Liver (tissue), 10 donors: ENCODE measurements at places on chromosomes 3 and 15.

DNA sequence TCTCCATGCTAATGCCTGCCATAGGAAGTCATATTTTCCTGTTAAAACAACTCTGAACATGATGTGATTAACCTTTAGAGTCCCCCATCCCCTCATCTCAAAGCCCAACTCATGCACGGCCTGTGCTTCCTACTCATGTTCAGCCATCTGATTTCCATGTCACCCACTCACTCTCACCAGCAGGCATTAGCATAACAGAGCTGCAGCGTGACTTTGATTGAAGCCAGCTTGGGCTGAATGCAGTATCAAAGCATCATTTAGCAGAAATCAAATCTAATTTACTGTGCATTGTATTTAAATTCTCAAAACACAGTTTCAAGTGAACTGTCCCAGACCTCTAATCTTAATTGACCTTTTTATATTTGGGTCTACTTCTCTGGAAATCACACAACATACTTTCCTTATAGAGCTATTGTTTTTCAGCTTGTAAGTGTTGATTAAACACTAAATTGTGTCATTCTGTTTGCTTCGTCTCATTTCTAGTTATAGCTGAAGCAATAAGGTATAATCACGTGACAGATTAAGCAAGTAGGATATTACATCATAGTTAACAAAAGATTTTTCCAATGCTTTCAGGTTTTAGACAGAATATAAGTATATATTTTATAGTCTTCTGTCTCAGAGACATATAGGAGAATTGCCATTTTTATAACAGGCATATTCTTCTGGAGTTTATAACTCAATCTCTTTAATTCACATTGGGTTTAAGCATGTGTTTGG is 501.5 kb downstream of the ROBO2 start:
- no peak for DNase-seq

GRCh38 chr3:98811048-98811447 is 47.9 kb downstream of the ST3GAL6 start:
- DNase-seq = no peak

- no peak for DNase-seq
These were observed 15.6 kb downstream of the THBS1 start for GRCh38 chr15:39596358-39597051.

- DNase-seq = no peak
These were observed 130.6 kb downstream of the MBNL1 start for GRCh38 chr3:152399374-152399773.

GRCh38 chr3:107877936-107878335 is 212.9 kb downstream of the CD47 start:
- no peak for DNase-seq

GRCh38 chr3:71512544-71512943 is 71.0 kb downstream of the FOXP1 start:
- DNase-seq = no peak

GRCh38 chr3:12961007-12961696 is 112.1 kb downstream of the IQSEC1 start:
- no peak for DNase-seq

DNA sequence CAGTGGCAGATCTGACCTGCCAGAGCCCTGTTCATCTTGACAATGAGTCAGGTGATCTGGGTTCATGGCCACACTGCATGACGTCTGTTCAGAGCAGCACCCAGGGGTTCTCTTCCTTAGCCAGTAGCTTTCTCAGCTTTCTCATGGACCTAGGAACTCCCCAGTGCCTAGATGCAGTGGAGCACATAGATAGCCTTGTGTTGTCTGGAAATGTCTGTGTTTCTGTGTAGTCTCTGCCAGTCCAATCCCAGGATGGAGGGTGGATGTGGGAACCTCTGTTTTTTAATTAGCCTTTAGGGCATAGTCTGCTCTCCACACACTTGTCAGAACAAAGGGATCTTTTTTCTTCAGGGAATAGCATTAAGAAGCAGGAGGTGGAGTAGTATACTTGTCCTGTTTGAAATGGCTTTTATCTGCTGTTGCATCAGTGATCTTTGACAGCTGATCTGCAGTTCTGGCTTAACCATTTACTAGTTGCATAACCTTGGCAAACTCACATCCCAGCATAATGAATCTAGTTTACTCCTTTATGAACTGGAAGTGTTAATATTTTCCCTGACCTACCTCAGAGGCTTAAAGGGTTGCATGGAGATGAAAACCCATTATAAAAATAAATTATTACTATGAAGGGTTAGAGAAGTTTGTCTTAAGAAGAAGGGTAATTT is 16.1 kb upstream of the CACNA1D start:
- DNase-seq = no peak

- DNase-seq = peak; percentile 45
These were observed 64.6 kb downstream of the CYP11A1 start for GRCh38 chr15:74302821-74303359.

- no peak for DNase-seq
These were observed 45.9 kb downstream of the CHAC1 start for GRCh38 chr15:40999190-40999589.

- no peak for DNase-seq
These were observed 30.4 kb downstream of the PSTPIP1 start for GRCh38 chr15:77025083-77025901.

DNA sequence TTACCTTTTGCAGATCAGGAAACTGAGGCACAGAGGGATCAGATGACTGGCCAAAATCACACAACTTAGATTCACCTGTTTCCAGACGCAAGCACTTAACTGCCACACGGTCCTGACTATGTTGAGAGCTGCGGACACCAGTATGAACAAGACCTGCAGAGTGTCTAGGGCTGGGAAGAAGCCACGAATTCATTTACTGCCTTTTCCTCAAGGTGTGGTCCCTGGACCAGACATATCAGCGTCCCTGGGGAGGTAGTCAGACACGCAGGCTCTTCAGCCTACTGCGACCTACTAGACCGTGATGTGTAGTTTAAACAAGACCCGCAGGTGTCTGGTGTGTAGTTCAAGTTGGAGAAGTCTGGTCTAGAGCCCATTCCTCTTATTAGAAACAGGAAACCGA is 541 bp upstream of the SLC6A11 start:
- DNase-seq = no peak

- DNase-seq = no peak
These were observed 38.8 kb upstream of the MLF1 start for GRCh38 chr3:158532099-158532734.

GRCh38 chr3:51343918-51344687 is 41.0 kb upstream of the MANF start:
- DNase-seq = peak; percentile 27

GRCh38 chr3:156763931-156764720 is 62.0 kb upstream of the LEKR1 start:
- no peak for DNase-seq

- DNase-seq = no peak
These were observed 24.9 kb downstream of the SLCO2A1 start for GRCh38 chr3:134004841-134005240.

DNA sequence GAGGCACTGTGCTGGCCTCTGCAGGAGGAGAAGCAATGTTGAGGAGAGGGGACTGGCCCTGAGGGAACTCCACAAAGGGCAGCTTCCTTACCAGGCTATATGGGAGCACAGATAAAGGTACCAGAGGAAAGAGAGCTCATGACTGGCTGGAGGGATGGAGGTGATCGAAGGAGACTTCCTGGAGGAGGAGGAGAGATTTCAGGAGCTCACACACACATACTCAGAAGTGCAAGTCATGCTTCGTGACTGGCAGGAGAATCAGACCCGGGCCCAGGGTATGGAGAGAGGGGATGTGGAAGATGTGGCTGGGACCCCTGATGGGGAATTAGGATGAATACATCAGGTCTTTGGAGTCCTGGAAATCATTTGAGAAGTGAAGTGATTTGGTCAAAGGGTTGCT is 85.4 kb downstream of the ABHD5 start:
- DNase-seq = no peak

GRCh38 chr15:40409366-40409765 is 3.8 kb downstream of the IVD start:
- DNase-seq = no peak

GRCh38 chr15:101320501-101321052 is 25.5 kb upstream of the SNRPA1 start:
- no peak for DNase-seq

- DNase-seq = no peak
These were observed 301.3 kb downstream of the ZNF385D start for GRCh38 chr3:21449738-21450137.

GRCh38 chr3:60703956-60704736 is 547.1 kb downstream of the FHIT start:
- DNase-seq = no peak

DNA sequence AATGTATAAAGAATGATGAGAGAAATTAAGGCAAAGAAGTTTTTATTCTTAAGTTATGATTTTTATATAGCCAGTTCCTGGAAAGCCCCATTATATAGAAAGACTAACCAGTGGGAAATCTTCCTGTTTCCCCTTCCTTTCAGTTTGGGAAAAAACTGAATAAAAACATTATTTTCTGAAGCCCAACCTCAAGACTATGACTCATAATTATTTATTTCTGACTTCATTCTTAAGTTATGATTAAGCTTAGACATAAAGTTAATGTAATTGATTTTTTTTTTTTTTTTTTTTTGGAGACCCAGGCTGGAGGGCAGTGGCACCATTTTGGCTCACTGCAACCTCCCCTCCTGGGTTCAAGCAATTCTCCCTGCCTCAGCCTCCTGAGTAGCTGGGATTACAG is 55.8 kb downstream of the TRPC1 start:
- DNase-seq = no peak

- no peak for DNase-seq
These were observed 52.0 kb upstream of the LRIG1 start for GRCh38 chr3:66552846-66553245.

- no peak for DNase-seq
These were observed 105.0 kb upstream of the P2RY1 start for GRCh38 chr3:152729906-152730305.

DNA sequence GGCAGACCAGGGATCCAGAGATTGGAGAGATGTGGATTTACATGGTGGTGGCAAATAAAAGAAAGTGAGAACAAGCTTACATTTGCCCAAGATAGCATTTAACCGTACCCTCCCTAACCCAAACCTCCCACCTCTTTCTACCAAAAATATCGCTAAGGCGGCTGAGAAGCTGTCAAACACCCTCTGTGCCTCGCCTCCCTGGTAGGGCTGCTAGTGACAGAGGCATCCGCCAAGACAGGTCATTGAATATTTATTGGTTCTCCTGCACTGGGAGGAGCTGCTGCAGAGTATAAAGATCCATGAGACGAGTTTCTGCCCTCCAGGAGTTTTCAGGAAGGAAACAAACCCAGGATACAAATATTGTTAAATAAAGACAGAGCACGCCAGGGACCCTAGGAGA is 107.3 kb upstream of the TMC3 start:
- no peak for DNase-seq

DNA sequence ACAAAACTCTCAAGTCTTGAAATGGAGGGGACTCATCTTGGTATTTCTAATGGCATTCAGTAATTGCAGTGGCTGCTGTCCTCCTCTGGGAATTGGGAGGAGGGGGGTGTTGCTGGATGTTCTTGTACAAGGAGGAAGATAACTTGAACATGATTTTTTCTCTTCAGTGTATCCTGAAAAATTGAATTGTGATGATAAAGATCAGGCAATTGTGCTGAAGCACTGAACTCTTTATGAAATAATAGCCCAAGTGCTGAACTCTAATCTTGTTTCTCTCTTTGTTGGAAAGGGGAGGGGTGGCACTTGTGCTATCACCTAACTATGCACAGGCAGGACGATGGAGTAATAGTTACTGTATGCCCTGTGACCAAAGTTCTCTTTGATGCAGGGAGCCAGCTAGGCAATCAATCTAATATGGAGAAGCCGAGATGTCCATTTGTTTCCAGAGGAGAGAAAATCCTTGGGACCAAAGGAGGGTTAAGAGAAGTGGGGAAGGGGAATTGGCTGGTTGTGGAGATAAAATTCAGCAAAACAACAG is 68.1 kb upstream of the ATP2C1 start:
- no peak for DNase-seq

GRCh38 chr15:59993950-59994401 is 10.1 kb upstream of the FOXB1 start:
- no peak for DNase-seq

DNA sequence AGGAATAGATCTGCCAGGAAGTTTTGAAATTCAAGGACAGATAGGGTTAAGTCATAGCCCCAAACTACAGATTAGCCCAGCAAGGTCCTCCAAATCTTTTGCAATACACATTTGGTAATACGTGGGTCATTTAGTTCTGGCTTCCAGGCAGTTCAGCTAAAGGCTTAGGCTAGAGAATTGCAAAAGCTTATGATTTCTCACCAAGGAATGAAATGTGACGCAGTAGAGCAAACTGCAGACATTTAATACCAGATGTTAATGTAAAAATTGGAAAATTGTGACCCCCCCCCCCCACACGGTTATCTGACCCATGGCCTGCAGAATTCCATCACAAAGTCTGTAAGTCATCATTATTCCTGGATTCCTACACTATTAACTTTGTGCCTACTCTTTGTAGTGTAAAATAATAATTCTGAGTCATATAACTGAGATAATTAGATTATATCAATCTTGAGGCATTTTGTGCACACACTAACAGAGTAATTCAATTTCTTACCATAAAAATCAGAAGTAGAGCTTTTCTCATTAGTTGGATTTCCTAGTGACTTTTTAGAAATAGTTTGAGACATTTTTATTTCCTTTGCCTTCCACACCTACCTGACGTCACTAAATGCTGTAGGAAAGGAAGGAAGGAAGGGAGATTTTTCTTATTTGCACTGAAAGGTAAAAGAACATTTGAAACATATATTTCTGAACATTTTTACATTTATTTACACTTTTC is 235.2 kb downstream of the DTWD1 start:
- no peak for DNase-seq

GRCh38 chr3:112437146-112438022 is 61.9 kb downstream of the BTLA start:
- DNase-seq = no peak

DNA sequence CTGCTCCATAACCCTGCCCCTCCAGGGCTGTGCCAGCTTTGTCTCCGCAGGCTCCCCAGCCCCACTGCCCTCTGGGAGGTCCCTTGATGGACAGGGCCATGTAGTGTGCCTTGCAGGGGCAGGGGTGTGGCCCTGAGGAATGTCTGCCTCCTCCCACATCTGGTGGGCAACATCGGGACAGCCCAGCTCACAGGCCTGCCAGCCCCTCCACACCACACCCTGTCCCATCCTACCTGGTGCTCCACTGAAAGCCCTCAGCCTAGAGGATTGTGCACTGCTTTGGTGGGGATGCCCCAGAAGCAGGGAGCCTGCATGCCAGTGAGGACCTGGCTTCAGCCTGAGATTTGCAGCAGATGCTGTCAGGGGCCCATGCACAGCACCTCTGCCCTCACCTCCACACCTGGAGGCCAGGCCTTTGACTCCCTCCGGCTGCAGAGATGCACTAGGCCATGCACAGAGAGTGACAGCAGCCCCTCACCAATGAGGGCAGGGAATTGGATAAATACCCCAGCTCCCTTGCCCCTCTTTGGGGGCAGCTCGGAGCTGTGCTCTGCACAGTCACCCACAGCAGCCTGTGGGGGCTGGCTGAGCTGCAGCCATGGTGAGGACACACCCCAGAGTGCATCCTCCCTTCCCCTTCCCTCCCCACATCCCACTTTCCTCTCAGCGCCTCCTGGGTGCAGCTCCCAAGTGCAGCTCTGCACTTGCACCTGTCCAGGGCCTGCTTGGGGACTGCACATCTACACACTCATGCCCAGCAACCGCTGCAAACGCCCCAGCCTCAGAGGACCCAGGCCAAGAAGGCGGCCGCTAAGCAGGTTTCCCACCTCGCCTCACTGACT is 2.7 kb downstream of the C3orf22 start:
- DNase-seq = no peak

GRCh38 chr15:35005933-35006332 is 17.8 kb upstream of the ZNF770 start:
- DNase-seq = no peak

GRCh38 chr3:52305926-52306325 is 10.2 kb upstream of the DNAH1 start:
- no peak for DNase-seq
